ENCODE measurements at places on chromosomes 3 and 15.

DNA sequence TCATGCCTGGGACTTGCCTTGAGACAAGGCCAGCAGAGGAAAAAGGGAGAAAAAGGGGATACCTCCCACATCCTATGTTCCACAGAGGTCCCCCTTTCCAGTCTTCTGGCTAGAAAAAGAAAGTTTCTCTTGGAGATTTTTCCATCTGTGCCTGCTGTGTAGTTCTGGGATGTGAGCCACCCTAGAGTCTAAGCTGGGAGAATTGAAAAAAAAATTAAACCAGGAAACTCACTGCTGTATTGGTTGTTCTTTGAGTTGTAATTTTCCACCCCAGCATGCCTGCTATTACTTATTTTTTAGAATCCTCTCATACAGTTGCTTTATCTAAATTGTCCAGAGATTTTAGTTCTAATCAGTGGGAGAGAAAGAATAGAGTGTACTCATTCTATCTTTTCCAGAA is 68.4 kb downstream of the SV2B start:
- DNase-seq = no peak

DNA sequence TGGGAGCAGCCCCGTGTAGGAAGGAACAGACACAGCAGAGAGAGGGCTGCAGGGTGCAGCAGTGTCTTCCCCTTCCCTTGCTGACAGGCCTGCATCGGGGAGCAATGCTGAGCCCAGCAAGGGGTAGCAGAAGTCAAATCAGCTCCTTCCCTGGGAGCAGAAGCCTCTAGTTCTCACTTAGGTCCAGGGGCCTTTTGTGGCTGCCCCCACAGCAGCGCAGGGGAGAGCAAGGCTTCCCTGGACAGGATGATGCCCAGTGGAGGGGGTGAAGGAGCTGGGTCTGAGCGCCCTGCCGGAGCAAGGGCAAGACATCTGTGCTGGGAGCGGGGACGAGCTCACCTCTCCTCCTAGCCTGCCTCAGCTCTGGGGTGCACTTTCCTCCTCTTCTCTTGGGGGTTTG is 827 bp downstream of the PLCB2 start:
- DNase-seq = no peak

- DNase-seq = peak; percentile 92
Observed at GRCh38 chr15:63083044-63083443, 38.6 kb upstream of the LACTB start.

DNA sequence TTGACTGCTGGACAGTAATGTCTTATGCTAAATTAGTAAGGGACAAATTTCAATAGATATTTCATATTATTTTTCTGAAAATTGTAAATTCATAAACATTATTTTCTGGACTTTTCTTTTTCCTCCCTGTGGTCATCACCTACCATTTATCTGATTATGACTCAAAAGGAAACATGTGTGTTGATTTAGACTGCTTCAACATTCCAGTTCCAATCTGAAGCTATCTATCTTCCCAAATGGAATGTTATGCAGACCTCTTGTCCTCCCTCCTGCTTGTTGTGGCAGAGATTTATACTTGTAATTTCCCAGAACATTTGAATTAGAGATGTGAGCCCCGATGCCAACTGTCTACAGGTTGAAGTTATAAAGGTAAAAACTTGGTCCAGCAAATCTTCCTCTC is 803.4 kb downstream of the TUSC7 start:
- DNase-seq = no peak

DNA sequence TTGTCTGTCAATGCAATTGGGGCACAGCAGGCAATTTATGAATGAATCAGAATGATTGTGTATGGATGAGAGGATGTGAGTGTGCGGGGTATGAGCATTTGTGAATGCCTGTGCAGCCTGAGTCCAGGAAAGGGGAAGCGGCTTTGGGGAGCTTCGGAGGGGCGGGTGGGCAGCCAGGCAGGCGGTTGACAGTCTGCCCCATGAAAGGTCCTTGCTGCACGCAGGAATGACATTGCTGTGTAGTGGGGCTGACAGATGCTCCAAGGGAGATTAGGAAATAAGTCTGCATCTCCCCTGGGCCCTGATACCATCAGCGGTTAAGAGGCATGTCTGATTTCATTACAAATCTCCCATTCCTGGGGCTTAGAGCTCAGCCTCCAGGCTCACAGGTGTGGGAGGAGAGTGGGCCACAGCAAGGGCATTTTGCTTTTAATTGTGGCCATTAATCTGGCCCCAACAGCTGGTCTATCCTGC is 26.4 kb upstream of the TSPAN3 start:
- DNase-seq = no peak

- DNase-seq = no peak
Observed at GRCh38 chr15:62362608-62363007, 197.5 kb upstream of the C2CD4B start.

DNA sequence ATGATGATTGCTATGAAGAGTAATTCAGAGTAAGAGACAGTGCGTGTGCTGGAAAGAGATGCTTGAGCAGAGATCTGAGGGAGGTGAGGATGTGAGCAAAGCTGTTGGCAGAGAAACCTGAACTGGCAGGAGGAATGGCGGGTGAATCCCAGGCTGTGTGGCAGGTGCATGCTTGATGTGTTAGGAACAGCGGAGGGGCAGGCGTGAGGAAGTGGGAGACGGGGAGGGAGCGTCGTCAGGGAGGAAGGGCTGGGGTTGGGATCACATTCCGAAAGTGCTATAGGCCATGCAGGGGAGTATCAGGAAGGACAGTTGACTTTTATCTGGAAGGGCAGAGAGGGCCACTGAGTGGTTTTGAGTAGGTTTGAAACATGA is 8.6 kb downstream of the GABRA5 start:
- DNase-seq = no peak

- DNase-seq = no peak
Observed at GRCh38 chr3:38084334-38085310, 45.6 kb downstream of the DLEC1 start.

GRCh38 chr3:141266797-141267555 is 35.4 kb downstream of the PXYLP1 start:
- no peak for DNase-seq

DNA sequence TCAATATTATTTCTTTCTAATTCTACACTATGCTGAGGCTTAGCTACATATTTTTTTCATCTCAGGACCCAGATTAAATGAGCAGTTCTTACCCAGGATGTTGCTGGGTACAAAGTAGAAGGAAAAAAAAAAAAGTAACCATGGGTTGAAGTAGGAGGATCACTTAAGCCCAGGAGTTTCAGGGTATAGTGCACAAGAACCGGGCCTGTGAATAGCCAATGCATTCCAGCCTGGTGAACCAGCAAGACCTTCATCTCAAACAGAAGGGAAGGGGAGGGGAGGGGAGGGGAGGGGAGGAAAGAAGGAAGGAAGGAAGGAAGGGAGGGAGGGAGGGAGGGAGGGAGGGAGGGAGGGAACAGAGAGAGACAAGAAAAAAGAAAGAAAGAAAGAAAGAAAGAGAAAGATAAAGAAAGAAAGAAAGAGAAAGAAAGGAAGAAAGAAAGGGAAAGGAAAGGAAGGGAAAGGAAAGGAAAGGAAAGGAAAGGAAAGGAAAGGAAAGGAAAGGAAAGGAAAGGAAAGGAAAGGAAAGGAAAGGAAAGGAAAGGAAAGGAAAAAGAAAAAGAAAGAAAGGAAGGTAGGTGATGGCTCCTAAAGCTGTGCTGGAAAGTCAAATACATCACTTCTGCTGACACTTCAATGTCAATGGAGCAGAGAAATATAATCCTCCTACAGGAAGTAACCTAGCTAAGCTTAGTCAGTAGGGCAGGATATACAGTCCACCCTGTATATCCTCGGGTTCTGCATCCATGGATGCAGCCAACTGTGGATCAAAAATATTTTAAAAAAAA is 206.8 kb upstream of the TGFBR2 start:
- DNase-seq = no peak

GRCh38 chr3:115602194-115602593 is 21.1 kb upstream of the GAP43 start:
- DNase-seq = no peak

DNA sequence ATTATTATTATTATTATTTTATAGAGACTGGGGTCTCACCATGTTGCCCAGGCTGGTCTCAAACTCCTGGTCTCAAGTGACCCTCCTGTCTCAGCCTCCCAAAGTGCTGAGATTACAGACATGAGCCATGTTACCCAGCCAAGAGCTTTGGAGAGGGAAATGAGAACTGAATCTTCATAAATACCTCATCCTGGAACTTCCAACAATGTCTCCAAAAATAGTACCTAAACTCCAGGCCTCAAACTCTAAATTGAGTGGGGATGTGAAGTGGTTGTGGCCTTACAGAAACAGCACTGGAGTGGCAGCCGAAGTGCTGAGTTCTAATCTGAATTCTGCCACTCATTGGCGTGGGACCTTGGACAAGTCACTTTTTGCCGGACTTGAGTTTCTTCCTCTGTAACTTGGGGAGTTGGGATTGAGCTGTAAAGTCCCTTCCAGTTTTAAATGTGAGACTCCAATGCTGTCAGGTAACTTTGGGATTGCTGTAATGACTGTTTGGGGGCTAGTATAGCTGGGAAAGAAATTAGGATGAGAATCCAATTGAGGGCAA is 10.0 kb upstream of the SRP14 start:
- no peak for DNase-seq

DNA sequence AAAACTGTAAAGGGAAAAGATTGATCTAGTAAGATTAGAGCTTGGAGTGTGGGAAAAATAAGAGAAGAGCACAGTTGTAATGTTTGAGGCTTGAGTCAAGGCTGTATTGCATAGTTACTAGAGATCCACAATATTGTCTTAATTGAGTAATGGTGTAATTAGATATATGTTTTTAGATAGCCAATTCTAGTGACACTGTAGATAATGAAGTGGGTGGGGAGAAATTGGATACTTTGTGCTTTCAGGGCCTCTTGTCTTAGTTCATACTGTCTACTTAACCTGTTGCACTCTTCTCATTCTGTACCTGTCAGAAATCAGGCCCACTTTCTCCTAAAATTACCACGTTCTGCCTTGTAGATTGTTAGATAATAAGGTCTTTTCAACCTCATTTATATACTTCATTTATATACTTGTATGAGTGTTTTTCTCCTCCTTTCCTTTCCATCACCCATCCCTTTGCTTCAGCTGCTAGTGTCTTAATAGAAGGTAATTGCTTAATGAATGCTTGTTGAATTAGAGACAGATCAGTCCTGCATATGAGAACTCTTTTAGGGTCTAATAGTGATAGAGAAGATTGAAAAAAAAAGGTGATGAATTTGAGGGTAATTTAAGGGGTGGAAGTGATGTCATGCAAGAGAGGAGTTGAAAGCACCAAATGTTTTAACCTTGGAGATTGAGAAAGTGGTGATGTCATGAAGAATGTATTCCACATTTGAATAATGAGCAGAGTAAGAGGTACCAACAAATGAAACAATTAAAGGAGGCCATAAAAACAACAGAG is 32.0 kb downstream of the PIK3CA start:
- no peak for DNase-seq

DNA sequence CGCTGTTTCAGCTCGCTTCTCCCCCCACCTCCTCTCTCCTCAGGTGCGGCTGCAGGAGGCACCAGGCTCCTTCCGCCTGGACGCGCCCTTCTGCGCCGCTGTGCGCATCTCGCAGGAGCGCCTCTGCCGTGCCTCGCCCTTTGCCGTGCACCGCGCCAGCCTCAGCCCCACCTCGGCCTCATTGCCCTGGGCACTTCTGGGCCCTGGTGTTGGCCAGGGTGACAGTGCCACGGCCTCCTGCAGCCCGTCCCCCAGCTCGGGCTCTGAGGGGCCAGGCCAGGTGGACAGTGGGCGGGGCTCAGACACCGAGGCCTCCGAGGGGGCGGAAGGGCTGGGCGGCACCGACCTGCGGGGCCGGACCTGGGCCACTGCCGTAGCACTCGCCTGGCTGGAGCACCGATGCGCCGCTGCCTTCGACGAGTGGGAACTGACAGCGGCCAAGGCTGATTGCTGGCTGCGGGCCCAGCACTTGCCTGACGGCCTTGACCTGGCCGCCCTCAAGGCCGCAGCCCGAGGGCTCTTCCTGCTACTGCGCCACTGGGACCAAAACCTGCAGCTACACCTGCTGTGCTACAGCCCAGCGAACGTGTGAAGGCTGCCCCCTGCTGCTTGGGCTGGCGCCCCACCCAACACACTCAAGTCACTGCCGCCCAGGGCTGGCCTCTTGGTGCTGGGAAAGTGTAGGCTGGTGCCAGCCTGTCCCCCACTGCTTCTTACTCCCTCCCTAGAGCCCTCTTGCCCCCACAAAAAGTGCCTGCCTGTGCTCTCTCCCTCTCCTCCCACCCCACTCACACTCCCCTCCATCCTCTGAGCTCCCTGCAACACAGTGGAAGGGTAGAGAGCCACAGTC is 7.1 kb downstream of the ALG3 start:
- DNase-seq = no peak

DNA sequence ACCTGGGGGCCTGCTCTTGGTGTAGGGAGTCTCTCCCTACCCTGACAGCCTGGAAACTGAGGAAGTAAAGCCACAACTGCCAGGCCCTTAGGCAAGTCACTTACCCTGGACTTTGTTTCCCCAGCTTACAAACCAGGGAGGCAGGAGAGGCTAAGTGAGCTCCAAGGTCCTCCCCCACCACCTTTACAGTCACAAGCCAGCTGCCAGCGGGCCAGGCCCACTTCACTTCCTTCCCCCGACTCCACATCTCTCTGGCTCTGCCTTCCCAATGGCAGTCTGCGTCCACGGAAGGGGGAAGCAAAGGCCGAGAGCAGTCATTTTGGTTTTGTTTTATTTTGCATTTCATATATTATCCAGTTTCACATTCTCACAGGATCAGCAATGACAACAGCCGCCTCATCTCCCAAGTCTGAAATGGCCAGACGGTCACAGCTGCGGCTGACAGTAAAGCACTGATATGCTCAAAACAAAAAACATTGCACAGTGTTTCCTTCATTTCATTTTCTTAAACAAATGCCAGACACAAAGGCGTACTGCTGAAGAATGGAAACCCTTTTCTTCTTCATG is 35.7 kb downstream of the RBPMS2 start:
- no peak for DNase-seq

- DNase-seq = no peak
Observed at GRCh38 chr15:65327651-65328393, 23.3 kb downstream of the RNU5B-1 start.

DNA sequence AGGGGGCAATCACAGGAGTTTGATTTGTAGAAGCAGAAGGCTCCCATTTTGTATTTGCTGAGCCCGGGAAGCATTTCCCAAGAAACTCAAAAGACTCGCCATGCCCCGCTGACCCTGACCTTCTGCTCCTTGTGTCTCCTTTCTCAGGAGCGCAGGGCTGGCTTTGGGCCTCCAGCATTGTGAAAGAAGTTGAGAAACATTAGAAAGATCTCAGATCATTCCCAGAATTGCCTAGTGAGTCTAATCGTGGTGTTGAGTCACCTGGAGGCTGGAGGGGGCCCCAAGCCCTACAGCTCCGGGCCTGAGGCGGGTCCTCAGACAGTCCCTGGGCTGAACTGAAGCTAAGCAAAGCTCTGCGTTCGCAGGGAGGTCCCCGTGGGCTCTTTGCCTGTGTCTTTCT is 10.9 kb upstream of the PIGZ start:
- no peak for DNase-seq
